Stimulated activated CD8-positive, alpha-beta memory T cell treated with anti-CD3 and anti-CD28 coated beads, Interleukin-7, amount 100 ng/mL, for 1 hour (primary cell): ENCODE measurements at places on chromosomes 2 and 18.

DNA sequence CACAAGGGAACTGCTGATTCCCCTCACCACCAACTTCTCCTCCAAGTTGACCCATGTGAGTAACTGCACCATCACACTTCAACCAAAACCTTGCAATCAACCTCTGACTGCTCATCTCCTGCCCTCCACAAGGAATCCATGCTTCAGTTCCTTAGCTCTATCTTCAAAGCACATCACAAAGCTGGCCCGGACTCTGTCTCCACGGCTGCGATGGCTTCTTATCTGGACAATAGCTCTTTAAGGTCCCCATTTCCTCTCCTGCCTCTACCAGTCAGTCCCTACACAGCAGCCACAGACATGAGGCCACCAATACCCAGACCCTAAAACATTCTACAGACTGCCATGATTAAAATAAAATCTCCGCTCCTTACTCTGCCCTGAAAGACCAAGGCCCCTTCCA lies 25.7 kb downstream of the MBOAT2 start:
- DNase-seq = no peak

DNA sequence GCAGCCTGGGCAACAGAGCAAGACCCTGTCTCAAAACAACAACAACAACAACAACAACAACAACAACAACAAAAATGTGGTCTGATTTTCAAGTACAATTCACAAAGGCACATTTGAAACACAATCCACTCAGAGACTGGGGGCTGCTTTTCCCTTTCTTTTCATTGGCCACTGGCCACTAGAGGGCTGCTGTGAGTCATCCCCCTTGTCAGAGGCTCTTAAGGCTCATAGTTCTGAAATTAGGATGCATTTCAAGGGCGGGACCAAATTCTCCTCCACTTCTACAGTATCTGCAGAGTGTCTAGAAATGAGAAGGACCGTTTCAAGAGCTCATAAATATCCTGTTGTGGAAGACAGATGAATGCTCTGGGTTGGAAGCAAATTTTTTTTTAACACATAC lies 285.4 kb downstream of the NRXN1 start:
- DNase-seq = no peak

GRCh38 chr2:73870084-73870483 lies 22.7 kb upstream of the ACTG2 start:
- DNase-seq = no peak

DNA sequence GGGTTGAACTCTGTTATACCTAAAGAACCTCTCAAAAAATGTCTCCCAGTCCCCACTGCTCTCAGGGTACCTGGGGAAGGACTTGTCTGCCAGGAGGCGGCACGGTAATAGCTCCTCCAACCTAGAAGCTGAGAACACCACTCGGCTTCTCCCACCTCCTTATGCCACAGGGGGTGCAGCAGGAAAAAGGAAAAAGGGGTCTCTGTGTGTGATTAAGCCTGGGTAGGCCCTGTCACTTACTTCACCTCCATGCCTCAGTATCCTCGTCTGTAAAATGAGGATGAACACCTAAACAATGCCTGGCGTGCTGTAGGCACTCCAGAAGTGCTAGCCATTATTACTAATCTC lies 76.6 kb downstream of the EMX1 start:
- DNase-seq = no peak

DNA sequence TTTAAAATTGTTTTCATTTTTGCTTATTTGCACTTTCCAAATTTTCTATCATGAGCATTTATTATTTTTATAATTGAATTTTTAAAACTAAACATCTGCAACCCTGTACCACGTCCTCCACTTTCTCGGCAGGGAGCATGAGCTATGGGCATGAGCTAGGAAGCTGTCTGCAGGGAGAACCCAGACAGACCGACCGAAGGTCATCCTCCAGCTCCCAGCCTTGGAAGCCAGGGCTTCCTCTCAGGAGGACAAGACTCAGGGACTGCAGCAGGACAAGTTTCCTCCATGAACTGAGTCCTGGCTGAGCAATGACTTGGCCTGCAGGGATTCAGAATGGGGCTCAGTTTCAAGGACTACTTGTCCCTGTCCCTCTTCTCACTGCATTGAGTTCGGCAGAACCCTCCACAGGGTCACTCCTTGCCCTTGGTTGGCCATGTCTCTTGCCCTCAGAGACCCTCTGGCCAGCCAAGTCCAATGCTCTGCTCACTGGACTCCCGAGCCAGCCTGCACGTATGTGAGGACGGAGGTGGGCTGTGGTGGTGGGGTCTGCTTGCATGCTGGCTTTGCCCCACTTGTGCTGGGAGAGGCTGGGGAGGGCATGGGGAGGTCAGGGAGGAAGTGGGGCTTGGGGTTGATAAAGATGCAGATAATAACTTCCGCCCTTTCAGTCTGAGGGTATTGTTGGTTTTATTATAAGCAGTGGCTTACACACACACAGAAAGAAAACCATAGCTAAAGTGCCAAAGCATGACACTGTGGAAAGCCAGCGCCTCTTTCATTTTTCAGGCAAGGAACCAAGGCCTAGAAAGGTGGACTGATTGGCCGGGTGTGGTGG lies 6.6 kb downstream of the NMUR1 start:
- DNase-seq = no peak

- DNase-seq = peak; percentile 74
Measured at GRCh38 chr18:48940854-48941611, 9.7 kb downstream of the SMAD7 start.

GRCh38 chr18:49861659-49862058 lies 48.3 kb upstream of the ACAA2 start:
- DNase-seq = no peak

GRCh38 chr18:49853011-49853410 lies 39.7 kb upstream of the ACAA2 start:
- DNase-seq = no peak

- DNase-seq = no peak
Measured at GRCh38 chr18:42756214-42756613, 359.3 kb downstream of the RIT2 start.

- DNase-seq = no peak
Measured at GRCh38 chr2:54455563-54456361, at the start of gene SPTBN1. Gene SPTBN1, plus strand, starts transcription at chr2:54456327. Its CDS starts 70,092 bp downstream, at chr2:54526419.

- no peak for DNase-seq
Measured at GRCh38 chr18:37451239-37451825, 114.3 kb downstream of the CELF4 start.

- no peak for DNase-seq
Measured at GRCh38 chr18:68997845-68998244, 200.0 kb downstream of the CCDC102B start.

DNA sequence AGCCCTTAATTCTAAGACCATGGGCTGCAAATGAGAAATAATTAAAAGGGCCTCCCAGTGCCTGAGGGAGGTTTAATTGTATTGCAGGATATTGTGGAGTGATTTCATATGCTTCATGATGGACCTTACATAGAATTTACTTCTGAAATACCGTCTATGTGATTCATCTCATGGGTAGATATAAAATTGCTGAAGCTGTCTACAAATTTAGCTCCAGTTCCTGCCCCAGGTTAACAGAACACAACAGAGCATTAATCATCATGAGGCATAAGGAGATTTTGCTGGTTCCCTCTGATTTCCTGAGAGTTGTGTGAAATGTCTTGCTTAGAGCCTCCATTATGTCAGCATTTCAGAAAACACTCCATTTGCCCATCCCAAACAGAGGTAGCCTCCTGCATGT lies 770 bp downstream of the UPP2 start:
- DNase-seq = no peak

DNA sequence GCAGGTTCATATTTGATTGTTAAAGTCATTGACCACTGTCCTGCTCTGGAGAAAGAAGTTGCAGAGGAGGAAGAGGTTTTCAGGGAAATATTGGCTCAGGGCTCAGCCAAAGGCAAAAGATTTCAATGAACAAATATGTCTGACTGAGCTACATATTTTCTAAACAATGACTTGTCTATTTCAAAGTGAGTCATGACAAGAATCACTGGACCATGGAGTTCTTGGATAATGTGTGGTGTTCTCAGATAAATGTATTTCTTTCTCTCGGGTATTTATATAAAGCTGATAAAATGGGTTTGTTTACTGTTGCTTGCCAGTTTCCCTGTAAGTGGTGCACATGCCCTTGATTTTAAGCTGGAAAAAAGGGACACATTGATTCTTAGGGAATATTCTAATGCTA lies 34.3 kb upstream of the RMP24 start:
- no peak for DNase-seq

- no peak for DNase-seq
Measured at GRCh38 chr2:145137211-145137610, 617.3 kb upstream of the ZEB2 start.
